GM06990 (cell line): ENCODE measurements at places on chromosomes 3 and 15.

- DNase-seq: no peak
Measured at GRCh38 chr15:69939513-69940440, 157.9 kb downstream of the TLE3 start.

DNA sequence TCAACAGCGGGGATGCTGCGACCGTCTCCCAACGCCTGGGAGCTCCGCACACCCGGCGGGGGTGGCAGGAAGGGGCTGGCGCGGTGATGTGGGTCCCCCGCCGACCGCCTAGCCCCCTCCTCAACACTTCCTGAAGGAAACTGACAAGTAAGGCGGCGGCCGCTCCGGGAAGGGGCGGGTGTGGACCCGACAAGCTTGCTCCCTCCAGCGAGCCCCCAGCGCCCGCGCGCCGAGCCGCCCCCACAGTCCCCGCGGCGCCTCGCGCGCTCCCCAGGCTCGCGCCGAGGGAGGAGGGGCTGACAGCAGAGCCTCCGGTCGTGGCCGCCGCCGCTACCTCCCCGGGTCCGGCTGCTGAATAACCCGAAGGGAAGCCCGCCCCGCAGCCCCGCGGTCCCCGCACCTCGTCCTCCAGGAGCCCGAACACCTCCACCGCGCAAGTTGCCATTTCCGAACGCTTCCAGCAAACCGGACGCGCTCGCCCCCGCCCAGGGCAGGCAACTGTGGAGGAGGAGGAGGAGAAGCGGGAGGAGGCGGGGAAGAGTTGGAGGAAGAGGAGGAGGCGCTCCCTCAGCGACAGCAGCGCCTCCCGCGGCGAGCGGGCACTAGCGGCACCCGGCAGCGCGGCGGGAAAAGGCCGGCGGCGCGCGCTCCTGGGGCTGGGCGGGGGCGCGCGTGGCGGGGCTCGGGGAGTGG, at the start of gene NEDD4:
NEDD4 (minus strand) TSS at position 502 of the 693 bp plus-strand sequence; CDS start at position 445, 57 bp downstream.
- DNase-seq: peak; percentile 84

GRCh38 chr3:169710619-169711018, 47.1 kb upstream of the MECOM start:
- no peak for DNase-seq

GRCh38 chr15:57231559-57231958, 144.7 kb upstream of the CGNL1 start:
- no peak for DNase-seq

GRCh38 chr3:31295150-31295765, 237.5 kb upstream of the STT3B start:
- no peak for DNase-seq

- peak; percentile 10 for DNase-seq
Measured at GRCh38 chr3:123559040-123559861, 25.6 kb downstream of the HACD2 start.
